Fibroblast of lung (primary cell): ENCODE measurements at places on chromosomes 11 and 22. TPM values are rescaled to one million over a fixed set of nuclear protein-coding genes. Genes with fewer than 3 reads are reported as not detected.

The OR10AG1 gene
- total RNA-seq: not detected in 2 replicates

The PARVB gene
- 8.5 and 12.1 TPM in 2 replicates for total RNA-seq

The NPTXR gene
- total RNA-seq: 1.0 and 2.0 TPM in 2 replicates

The OR8G1 gene
- not detected in 2 replicates for total RNA-seq

The TOLLIP gene
- 21.8 and 28.4 TPM in 2 replicates for total RNA-seq

The WNT11 gene
- total RNA-seq: 0.33 and 0.51 TPM in 2 replicates

The ENDOD1 gene
- total RNA-seq: 28.2 and 33.4 TPM in 2 replicates
